Activated naive CD8-positive, alpha-beta T cell treated with anti-CD3 and anti-CD28 coated beads, Interleukin-2, amount 50 U/mL, for 16 hours (primary cell): ENCODE measurements at places on chromosomes 1 and 21.
A peak's percentile ranks its signal among the peaks of the same experiment; 100 is the strongest.

GRCh38 chr1:212593821-212594251 lies 14.7 kb upstream of the ATF3 start:
- no peak for DNase-seq

- DNase-seq, result no peak
Measured at GRCh38 chr1:163076981-163077761, 8.0 kb downstream of the RGS4 start.

GRCh38 chr21:46561445-46562090 lies 43.3 kb downstream of the S100B start:
- DNase-seq, result no peak

DNA sequence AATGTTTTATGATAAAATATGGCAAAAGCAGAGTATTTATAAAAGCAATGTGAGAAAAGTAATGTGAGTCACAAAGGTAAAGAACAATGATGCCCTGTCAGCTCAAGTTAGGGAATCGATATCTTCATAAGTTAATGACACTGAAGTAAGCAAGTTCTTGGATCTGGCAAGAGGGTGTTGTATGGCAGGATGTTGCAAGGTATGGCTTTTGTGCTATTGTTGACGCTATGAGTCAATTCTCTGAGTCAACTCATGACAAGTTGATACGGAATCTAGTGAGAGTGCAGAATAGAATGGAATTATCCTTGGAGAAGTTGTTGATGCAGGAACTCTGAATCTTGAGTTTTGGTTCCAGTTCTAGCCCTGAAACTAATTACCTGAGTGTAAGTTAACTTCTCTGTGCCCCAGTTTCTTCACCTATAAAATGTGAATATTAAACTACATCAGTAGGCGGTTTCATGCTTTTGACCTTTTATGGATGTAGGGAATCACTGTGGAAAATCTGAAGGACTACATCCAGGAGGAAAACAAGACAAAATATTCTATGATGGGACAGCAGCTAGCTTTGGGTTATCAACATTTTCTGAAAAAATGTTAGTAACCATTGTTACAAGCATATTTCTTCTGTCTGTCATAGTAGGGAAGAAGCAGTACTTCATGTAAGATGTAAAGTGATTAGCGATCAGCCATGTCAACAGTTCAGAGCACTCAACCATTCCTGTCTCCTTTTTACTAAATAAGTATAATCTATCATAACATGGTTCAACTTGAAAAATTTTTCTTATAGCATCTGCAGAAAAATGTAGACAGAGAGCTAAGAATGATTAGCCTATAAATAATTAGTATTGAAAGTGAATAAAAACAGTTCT lies 96.9 kb downstream of the ATP6V1G3 start:
- DNase-seq, result no peak

DNA sequence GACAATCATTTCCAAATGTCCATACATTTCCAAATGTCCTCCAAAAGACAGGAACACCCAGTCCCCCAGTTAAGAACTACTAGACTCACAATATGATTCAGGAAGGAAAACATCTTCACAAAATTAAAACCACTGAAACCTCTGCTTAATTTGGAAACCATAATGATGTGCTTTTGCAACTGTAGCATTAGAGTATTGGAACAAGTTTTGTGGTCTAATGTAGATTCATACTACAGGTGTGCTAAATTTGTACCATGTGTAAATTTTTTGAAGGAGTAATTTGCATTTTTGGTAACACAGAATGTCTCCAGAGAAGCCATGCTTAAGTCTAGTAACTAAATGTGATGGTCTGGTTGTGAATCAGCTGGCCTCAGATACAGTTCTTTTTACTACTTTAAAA lies 129.6 kb downstream of the DPYD start:
- DNase-seq, result no peak

- no peak for DNase-seq
Measured at GRCh38 chr1:223731133-223731770, 18.9 kb downstream of the CAPN2 start.

DNA sequence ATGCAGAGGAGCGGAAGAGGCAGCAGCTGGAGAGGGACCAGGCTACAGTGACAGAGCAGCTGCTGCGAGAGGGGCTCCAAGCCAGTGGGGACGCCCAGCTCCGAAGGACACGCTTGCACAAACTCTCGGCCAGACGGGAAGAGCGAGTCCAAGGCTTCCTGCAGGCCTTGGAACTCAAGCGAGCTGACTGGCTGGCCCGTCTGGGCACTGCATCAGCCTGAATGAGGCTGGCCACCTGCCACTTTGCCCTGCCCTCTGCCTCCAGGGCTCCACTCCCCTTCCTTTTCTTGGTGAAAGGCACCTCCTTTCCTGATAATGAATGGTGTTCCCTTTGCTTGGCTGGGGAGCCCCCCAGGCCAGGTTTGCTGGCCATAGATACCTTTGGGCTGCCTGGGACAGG lies 3.3 kb upstream of the HMGN2 start:
- no peak for DNase-seq

GRCh38 chr1:162656266-162656665 lies 24.0 kb downstream of the DDR2 start:
- no peak for DNase-seq

DNA sequence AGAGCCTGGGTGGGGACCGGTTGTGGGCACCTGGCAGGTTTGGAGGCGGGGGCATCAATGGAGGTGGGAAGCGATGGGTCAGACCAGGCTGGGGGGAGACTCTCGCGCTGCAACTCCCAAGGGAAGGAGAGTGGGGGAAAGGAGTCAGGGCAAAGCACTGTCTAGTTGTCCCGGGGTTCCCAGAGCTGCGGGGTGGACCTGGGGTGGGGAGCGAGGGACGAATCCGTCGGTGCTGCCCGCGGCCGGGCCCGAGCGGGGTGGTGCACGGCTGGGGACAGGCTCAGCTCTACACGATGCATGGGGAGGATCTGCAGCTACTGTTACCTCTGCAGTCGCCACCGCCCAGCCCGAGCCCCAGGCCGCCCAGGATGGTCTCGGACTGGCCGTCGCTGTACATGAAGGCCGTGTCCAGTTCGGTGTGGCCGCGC lies 427 bp downstream of the AKR7A2 start:
- DNase-seq, result no peak

- no peak for DNase-seq
Measured at GRCh38 chr1:154742606-154743005, 127.5 kb downstream of the KCNN3 start.

- DNase-seq, result no peak
Measured at GRCh38 chr1:52756020-52756419, 29.8 kb downstream of the ZYG11B start.

- no peak for DNase-seq
Measured at GRCh38 chr1:8925960-8926359, 19.7 kb upstream of the CA6 start.

DNA sequence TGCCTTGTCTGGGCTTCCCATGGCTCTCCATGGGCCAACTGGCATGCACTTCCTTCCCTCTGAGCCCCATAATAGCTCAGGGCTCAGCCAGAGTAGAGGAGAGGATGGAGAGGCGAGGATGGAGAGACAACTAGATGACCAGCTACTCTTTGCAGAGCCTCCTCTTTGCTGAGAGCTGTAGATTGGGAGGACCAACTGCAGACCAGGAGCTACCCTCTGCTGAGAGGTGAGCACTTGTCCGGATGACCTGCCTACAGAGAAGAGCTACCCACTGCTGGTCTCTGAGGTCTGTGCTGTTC lies 58.0 kb upstream of the ETV3 start:
- DNase-seq, result no peak

DNA sequence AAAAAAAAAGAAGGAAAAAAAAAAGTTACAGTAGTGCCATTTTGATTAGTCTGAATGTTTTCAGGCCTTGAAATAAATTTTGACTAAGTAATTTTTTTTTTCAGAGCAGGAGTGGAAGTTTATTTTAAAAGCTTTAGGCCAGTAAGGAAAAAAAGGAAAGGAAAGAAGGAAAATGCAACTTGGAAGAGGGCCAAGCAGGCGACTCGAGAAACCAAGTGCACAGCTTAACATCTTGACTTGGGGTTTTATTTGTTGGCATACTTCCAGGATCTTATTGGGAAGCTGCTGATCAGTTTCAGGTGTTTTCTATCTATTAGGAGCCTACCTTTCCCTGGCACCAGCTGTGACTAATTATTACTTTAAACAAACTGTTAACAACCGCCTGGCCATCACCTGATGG lies 41.7 kb downstream of the ATF3 start:
- no peak for DNase-seq

- DNase-seq, result no peak
Measured at GRCh38 chr1:151519667-151520066, 8.5 kb downstream of the CGN start.

- no peak for DNase-seq
Measured at GRCh38 chr1:34398241-34398915, 221.7 kb downstream of the C1orf94 start.

- DNase-seq, result peak; percentile 58
Measured at GRCh38 chr1:153494976-153495535, 34.6 kb upstream of the S100A7 start.

DNA sequence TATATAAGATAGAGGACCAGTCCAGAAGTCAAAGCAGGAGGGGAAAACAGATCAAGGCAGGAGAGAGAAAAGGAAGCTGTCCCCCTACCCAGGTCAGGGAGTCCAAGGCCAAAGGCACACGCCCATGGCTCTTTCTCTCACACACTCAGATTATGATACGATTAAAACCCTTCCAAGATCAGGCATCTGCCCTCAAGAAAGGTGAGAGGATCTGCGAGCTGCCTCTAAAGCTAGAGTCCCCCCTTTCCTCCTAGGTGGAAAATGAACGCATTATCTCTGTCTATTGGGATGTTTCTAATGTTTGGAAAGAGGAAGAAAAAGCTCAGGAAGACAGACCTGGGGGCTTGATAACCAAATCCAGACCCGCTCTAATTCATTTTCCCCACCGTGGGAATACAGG lies 7.6 kb downstream of the PAFAH2 start:
- DNase-seq, result no peak

- DNase-seq, result no peak
Measured at GRCh38 chr1:69055194-69055593, 512.5 kb upstream of the LRRC7 start.

- no peak for DNase-seq
Measured at GRCh38 chr1:4393191-4393590, 261.2 kb upstream of the AJAP1 start.

DNA sequence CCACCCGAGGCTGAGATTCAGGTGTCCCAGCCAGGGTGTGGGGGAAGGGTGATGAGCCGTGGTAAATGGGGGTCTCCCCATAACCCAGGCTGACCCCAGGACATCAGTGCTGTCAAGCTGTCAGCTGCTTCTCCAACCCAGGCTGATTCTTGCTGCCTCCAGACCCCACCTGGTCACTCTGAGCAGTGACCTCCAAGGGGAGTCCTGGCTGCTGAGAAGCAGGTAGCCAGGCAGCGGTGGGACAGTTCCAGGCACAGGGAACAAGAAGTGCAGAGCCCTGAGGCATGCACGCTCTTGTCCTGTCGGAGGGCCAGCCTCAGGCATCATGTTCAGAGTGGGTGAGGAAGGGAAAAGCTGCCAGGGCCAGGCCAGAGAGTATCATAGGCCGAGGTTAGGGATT lies 1.1 kb downstream of the ESPN start:
- DNase-seq, result no peak

DNA sequence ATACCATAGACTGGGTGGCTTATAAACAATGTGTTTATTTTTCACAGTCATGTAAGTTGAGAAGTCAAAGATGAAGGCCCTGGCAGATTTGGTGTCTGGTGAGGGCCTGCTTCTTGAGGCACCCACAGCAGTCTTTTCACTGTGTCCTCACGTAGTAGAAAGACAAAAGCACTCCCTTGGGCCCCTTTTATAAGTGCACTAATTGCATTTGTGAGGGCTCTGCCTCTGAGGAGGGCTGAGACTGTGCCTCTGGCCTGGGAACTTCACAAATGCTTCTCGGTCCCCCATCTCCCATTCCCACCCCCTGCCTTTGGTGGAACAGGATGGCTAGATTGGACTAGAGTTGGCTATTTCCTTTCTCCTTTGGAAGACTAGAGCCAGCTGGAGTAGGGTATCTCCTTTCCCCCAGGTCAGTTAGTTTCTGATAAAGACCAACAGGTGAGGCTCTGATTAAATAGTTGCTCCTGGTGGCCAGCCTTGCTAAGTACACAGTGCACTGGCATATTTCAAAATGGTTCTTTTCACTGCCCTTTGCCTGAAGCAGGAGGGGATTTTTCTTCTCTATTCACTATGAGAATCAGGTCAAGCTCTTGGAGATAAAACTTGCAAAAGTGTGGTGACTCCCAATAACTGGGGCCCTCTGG lies 82.9 kb downstream of the PLPPR4 start:
- no peak for DNase-seq

GRCh38 chr1:160733898-160734297 lies 5.1 kb upstream of the SLAMF7 start:
- DNase-seq, result no peak

GRCh38 chr1:2091611-2092604 lies 41.7 kb downstream of the PRKCZ start:
- peak; percentile 19 for DNase-seq

GRCh38 chr1:175508320-175509110 lies 234.9 kb downstream of the TNR start:
- DNase-seq, result no peak

GRCh38 chr1:43232482-43232881 lies 37.3 kb upstream of the TMEM125 start:
- DNase-seq, result no peak

GRCh38 chr1:78388275-78388674 lies 102.5 kb upstream of the PTGFR start:
- no peak for DNase-seq

GRCh38 chr1:156006666-156007376 lies 13.9 kb downstream of the SSR2 start:
- DNase-seq, result no peak

DNA sequence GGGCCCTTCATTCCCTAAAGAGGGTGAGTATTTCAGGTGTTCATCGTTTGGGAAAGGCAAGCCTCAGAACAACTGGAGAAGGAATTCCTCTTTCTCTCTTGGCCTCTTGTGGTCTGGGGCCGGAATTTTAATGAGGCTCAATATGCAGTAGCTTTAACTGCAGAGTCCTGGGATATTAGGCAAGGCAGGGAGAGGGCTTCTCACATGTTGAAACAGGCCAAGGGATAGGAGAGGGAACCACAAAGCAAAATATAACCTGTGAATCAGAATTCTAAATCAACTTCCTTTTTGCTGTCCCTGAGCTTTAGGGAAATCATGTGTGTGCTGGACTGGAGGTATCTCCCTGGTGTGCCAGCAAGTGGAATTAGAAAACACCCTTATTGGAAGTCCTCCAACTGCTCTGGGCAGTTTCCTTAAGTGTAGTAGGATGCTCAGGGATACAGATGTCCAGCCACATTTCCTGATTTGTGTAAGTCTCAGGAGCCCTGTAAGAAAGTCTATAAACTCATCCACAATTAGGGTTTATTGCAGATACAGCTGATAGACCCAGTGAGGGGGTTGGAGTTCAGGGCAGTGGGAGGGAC lies 215.8 kb upstream of the ZRANB2 start:
- no peak for DNase-seq
